Stimulated activated CD8-positive, alpha-beta memory T cell treated with anti-CD3 and anti-CD28 coated beads, Interleukin-15, amount 100 ng/mL, for 4 hours (primary cell): ENCODE measurements at places on chromosomes 7 and 10.

DNA sequence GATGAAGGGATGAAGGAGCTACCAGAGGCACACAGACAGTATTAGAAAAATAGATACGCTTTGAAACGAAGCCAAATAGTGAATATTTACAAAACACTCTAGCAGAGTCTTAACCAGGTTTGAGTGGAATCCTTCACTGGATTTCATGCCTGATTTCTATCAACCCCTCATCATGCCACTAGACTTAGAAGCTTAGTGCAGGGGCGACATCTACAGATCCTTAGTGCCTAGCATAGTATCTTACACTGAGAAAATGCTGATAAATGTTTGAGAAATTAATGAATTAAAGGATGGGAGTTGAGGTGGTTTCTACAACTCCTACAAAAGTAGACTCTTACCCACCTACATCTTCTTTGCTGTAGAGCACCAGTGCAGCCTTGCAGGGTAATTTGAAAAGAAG lies 54.7 kb upstream of the CCNJ start:
- no peak for DNase-seq

DNA sequence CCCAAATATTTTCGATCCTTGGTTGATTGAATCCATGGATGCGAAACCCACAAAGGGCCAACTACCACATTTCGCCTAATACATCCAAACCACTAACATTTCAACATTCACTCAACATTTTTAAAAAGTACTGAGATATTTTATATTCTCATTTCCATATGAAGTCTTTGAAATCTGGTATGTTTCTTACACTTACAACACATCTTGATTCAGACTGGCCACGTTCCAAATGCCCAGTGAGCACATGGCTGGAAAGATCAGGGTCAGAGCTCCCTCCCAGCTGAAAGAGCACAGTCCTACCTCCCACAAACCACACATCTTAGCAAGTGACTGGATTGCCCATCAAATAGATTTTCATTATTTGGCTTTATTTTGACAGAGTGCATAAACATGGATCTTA lies 18.9 kb downstream of the NCAPG2 start:
- no peak for DNase-seq

- DNase-seq, result no peak
Observed at GRCh38 chr7:134936893-134937510, 49.3 kb upstream of the AGBL3 start.

- DNase-seq, result no peak
Observed at GRCh38 chr7:92056286-92056685, 78.0 kb downstream of the CYP51A1 start.

GRCh38 chr10:71436268-71437125 lies 39.8 kb downstream of the CDH23 start:
- no peak for DNase-seq

- no peak for DNase-seq
Observed at GRCh38 chr7:1083729-1084657, 3.9 kb upstream of the GPER1 start.

DNA sequence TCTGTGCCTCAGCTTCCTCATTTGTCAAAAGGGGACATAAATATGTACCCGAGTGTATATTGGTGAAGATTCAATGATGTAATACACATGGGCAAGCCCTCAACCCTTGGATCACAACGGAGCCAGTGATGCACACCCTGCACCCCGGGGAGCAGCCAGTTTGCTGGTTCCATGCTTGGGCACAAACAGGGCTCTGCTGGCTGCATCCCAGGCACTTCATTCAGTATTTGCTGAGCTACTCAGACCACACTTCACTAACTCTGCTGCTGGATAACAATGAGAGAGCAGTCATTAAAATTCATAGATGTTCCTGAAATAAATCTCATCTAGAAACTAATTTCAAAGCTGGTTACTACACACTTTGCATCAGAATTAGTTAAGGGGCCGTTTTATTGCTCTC lies 72.0 kb downstream of the SCRN1 start:
- DNase-seq, result no peak

GRCh38 chr7:37920305-37920848 lies at the start of gene EPDR1:
Gene EPDR1, plus strand, starts transcription at chr7:37920640. Its CDS starts 300 bp downstream, at chr7:37920940.
- DNase-seq, result no peak

GRCh38 chr10:86233131-86233530 lies 133.5 kb downstream of the GRID1 start:
- DNase-seq, result no peak

- DNase-seq, result no peak
Observed at GRCh38 chr7:101945034-101945758, 127.8 kb downstream of the CUX1 start.

DNA sequence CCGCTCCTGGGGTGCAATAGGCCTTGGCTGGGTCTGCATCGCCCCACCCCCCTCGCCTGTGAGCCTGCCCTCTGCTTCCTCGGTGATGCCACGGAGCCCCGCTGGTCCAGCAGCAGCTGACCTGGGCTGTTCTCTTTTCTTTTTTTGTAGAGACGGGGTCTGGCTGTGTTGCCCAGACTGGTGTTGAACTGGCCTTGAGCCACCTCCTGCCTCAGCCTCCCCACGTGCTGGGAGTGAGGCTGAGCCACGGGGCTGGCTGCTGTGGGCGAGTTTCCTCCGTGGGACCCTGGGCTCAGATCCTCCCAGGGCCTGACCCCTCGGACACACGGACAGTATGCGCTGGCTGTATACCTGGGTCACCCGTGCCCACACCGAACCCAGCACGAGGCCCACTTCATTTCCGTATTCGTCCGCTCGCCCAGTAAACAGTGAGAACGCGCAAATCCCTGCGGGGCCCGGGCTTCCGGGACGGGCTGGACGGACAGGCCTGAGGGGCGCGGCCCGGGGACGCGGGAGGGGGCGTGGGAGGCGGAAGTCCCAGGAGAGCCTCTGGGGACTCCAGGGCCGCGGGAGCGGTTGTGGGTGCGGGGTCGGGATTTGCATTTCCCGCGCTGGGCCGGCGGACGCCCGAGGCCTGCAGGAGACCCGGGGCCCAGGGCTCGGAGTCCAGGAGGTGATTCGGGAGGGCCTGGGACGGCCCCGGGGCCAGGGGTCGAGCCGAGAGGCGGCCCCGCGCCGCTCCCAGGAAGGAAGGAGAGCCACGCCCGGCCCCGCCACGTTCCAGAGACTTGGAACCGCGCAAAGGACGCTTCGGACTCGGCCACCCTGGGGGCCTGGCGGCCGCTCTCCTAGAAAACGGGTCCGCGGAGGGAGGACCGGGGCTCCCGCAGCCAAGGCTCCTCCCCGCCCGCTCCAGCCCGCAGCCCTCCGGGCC lies 57.7 kb upstream of the DNAJB6 start:
- no peak for DNase-seq

DNA sequence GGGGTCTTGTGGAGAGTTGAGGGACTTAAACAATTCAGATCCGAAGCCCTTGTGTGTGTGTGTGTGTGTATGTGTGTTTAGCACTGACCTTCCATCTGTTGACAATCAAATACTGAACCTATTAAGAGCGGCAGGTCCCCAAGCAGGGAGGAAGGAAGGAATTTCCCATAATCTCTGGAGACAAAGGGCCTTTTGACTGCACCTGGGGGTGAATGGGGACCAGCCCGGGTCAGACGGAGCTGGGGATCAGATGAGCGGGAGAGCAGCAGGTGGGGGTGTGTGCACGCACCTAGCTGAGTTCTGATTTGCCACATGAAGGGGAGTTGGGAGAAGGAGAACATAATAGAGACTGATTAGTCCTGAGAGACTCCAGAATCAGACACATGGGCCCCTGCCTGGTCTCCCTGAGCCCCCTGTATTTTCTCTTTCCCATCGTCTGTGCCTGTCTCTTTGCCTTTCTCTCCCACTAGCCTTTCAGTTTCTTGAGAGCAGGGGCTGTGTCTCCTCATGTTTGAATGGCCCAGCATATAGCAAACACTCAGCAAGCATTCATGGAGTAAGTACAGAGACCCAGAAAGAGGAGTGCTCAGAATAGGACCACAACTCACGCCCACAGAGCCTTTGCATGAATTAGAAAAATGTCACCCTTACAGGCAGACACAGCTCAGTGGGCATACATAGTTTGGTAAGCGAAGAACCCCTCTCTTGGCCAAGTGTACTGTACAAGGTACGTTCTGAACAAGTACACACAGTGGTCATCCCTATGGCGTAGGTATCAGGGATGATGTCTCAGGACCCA lies 288.3 kb upstream of the HABP2 start:
- no peak for DNase-seq

GRCh38 chr7:88121335-88121734 lies 98.5 kb downstream of the SRI start:
- no peak for DNase-seq

- no peak for DNase-seq
Observed at GRCh38 chr7:157158400-157158799, 19.7 kb downstream of the UBE3C start.

DNA sequence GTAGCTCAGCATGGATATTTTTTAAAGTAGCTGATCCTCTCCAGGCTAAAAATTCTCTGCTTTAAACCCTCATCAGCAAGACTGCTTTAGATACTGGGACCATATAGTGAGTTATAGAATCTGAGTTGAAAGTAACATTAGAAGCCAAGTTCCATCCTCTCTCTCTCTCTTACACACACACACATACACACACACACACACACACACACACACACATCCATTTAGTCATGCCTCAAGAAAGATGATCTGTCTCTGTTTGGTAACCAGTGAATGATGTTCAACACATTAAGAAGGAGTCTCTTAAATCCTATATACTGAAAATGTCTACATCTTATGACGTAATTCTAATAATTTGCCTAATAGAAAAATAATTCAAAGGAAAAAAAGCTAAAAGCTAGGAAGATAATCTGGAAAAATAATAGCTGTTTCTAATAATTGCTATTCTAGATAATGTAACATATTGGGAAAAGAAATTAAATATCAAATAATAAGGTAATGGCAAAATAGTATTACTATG lies 16.9 kb upstream of the ATP6V0A4 start:
- DNase-seq, result no peak

DNA sequence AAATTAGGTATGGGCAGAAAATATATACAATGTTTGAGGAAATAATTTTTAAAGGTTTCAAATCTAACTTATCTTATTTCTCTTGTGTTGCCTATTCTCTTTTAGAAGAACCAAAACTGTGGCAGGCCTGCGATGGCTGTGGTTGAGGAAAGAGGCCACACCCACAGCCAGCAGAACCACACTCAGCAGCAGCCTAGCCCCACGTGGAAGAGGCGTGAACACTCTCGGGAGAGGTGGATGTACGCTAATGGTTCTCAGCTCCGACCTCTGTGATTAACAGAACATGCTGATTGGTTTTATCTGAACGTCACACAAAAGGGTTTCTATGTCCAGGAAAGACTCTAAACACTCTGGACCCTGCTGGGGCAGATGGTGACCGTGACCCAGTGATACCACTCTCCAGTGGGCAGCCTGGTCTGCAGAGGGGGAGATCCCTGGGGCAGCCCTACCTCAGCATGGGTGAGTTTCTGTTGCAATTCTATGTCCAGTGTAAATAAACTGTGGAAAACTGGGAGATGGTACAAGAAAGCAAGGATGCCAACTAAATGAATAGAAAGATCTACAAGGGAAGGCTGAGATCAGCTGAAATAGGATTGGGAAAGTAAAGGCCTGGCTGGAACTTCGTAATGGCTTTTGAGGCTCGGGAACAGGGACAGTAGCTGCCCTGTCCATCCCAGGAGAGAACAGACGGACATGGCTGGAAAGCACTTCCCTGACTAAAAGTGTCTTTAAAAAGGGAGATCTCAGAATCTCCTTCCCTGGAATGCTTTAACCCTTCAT lies 26.6 kb downstream of the DIP2C start:
- no peak for DNase-seq

DNA sequence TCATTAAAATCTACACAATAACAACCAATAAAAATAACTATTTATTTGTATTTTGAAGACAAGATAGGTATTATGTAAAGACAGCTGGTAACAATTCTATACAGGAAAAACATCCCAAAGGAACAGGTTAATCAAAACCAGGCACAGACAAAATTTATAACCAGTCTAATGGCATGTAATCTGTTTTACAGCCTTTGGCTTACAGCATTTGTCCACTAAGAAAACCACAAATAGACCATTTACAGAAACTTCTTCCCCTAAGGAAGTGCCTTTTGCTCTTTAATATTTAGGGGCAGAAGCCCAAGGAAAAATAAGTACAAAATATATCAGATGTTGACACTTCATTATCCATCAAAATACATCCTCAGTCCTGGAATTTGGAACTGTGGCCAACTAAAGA lies 65.0 kb downstream of the SVIL start:
- DNase-seq, result no peak

- no peak for DNase-seq
Observed at GRCh38 chr7:44191171-44191570, 1.9 kb upstream of the GCK start.

DNA sequence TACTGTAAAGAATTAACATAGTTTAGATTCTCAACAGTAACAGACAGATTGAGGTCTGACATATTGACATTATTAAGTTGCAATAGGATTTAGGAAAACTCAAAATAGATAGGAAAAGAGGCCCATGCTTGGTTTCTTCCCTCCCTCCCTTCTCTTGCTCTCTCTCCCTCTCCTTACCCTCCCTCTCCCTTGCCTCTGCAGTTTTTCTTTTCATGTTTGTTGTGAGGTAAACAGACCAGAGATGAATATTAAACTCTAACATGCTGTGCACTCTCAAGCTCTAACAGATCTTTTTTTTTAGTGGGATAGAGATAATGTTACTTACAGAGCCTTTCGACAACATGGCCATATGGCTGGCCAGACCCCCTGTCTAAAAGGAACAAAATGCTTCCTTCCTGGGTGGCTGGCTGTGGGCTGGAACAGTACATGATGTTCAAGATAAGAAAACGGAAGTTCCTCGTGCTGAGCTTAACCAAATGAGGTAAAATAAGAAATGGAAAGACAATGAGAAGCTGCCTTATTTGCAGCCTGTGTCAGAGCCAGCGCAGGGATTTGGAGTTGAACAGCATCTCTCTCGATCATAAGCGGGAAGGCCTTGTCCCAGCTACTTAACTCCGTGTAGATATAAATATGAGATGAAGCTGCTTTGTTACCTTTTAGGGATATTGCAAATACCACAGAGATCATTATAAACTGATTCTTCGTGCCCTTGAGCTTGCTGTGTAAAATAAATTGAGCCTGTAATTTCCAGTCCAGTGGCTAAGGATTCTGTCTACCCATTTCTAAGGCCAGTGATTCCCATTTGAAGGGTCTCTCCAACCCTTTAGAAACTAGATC lies 391.9 kb upstream of the NPVF start:
- DNase-seq, result no peak

- no peak for DNase-seq
Observed at GRCh38 chr7:108146070-108146842, 16.1 kb upstream of the LAMB4 start.

- no peak for DNase-seq
Observed at GRCh38 chr10:11023009-11023953, 5.6 kb downstream of the CELF2 start.

DNA sequence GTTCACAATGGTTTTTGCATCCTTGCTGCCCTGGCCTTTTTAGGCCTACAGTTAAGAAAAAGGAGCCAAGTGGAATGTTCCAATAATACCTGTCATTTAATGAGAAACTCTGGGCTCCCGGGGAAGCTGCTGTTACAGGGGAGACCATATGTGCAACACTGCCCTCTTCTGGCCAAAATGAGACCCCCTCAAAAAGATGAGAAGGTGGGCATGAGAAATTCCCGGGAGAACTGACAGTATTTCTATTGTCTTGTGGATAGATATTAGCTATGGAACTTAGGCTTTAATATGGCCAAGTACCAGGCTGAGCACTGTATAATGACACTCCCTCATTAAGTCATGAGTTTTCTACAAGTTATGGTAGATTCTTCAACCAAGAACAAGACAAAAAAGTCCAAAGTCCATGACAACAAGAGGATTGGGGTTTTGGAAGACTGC lies 99.4 kb downstream of the CCDC3 start:
- DNase-seq, result no peak
